ENCODE measurements at places on chromosomes 12 and 14. TPM values are rescaled to one million over a fixed set of nuclear protein-coding genes. Genes with fewer than 3 reads are reported as not detected.

- DNase-seq, result no peak
Observed at GRCh38 chr12:70165450-70165849, 77.8 kb upstream of the CNOT2 start.

- peak; percentile 23 for DNase-seq
Observed at GRCh38 chr14:64891839-64892375, 12.2 kb upstream of the SPTB start.

DNA sequence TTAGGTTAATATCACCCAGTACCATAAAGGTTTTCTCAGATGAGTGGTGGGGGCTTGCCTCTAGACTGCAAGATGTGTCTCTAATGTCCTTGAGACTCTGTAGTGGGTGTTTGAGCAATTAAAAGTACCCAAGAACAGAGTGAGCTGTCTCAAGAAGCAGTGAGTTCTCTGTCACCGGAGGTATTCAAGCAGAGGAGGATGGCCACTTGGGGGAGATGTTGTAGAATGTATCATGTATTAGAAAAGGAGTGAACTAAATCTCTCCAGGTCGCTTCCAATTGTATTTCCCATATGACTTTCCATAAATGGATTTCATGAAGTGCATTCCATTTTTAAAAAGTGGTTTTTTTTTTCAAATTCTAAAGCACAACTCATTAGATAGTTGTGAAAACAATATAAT, 35.0 kb downstream of the SLC17A8 start:
- no peak for DNase-seq

MIS18BP1 gene
- total RNA-seq, result 54.4 TPM

RIN3 gene
- 13.4 TPM for total RNA-seq

DNA sequence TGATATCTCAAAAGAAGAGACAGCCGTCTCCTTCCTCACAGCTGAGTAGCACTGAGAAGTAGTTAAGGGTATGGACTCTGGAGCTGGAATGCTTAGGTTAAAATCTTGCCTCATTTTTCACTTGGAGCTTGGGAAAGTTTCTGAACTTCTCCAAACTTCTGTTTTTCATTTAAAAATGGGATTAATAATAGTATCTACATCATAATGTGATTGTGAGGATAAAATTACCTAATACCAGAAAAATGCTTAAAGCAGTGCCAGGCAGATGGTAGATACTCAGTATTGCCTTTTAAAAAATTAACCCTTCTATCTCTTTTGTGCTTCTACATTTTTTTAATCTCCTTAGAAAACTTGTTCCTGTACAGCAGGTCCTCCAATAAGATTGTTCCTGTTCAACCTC, 63.1 kb downstream of the A2M start:
- no peak for DNase-seq

- DNase-seq, result no peak
Observed at GRCh38 chr12:10354502-10354901, 35.3 kb downstream of the KLRK1 start.

DNA sequence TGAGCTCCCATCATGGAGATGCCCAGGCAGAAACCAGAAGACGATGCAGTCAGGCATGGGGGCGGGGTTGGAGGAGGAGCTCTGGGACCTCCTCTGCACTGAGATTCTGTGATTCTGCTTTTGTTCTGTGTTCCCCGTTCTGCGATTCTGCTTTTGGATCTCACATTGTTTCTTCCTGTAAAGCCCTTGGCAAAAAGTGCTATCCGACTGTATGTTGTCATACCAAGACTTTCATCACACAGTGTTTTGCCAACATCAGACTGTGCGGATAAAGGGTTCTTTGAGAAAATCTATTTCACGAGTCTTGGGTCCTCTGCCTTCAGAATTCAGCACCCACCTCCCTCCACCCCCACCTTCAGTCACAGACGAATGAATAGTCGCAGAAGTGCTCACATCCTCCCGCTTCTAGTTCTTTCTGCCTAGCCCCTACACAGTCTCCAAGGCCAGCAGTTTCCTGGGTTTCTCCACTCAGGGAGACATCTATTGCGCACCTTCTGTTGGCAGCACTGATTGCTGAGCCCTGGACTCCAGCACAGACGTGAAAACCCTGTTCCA, 24.7 kb upstream of the PWP1 start:
- DNase-seq, result no peak

DNA sequence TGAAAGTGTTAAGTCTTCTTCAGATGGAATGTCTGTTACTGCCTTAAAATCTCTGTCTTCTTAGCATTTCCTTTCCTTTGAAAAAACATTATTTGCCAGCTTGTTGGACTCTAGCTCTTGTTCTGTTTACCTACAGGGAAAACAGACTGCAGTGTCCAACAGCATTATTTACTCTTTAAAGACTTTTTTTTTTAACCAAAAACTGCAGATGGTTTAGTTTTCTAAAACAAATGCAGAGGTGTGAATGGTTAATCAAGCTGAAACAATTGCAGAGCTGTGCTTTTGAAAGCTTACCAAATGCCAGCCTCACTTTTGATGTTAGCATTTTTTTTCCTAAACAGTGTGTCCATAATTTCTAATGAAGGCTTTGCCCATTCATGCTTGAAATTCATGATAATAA, 323.3 kb downstream of the TMEM117 start:
- no peak for DNase-seq

DNA sequence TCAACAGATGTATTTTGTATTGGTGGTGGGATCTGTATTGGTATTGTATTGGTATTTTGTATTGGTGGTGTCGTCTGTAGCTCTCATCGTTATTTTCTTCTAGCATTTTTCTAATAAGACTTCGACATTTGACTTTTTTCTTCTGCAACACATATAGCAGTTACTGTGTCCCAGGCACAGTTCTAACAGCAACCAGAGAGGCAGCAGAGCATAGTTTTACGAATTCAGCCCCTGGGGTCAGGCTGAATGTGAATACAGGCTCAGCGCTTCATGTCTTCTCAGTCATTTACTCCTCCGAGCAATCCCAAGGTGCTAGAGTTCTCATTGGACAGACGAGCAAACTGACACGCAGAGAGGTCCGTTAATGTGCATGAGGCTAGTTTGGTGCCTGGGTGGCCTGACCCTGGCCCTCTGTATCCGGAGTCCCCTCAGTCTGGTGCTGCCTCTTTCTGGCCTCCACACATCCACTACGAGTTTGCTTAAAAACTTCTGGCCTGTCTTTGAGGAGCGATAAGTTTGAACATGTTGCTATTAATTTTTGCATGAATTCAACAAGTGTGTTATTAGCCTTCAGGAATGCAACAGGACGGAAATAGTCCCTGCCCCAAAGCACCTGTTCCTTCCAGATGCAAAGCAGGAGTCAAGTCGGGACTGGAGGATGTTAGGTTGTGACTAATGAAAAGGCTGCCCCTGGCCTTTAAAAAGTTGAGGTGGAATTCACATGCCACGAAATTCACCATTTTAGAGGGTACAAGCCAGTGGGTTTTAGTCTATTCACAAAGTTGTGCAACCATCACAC, 87.0 kb downstream of the GLT1D1 start:
- no peak for DNase-seq

AQP6 gene
- not detected for total RNA-seq

DNA sequence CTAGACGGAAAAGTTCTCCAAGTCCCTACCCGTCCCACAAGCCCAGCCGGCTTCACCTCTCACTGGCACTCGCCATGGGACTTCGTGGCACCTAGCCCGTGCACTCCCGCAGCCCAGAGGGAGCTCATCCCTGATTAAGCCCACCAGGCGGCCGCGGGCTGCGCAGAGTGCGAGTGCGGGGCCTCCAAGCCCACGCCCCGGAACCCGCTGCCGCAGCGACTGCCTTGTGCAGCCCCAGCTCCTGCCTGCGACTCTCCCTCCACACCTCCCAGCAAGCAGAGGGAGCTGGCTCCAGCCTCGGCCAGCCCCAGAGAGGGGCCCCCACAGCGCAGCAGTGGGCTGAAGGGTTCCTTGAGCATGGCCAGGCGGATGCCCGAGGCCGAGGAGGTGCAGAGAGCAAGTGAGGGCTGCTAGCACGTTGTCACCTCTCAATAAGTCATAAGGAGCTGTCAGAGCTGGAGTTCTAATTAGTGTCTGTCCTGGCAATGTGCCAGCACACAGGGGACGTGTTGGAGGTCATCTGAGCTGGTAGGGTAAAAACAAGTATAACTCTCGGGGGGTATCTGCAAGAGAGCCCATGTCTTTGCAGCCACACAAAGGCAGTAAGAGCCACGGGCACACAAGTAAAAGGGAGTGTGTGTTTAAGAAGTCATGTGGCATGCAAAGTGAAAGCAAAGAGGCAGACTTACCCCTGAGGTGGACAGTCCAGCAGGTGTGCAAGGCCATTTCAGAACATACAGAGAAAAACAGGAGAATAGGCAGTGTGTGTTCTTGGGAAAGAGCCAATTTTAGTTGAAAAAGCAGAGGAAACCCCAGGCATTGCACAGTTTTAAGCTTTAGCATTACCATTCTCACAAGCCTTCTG, 27.1 kb upstream of the TMTC2 start:
- DNase-seq, result no peak

PRICKLE1 gene
- total RNA-seq, result 7.0 TPM

DNA sequence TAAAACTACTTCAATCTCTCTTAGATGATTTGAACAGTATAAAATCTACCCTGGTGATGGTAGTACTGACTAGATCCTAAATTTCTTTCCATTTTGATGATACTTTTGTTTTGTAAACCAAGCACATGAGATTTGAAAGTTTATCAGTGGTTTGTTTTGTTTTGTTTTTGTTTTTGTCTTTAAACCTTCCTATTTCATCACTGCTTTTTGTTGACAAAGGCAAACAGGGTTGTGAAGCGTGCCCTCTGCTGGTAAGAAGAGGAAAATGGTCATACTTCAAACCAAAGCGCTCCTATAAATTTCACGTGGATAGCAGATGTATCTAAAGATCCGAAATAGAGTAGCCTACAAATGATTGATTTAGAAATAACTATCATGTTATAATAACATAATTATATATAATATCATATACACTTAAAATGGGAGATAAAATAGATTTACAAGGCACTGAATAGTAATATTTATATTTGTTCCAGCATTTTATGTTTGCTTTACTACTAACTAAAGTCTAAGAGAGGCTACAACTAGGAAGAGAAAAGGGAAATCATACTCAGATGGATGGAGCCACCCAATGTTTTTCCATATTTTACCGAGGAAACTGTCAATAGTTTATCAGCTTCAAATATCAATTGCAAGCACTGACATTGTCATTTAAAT, 254.0 kb upstream of the USP15 start:
- peak; percentile 5 for DNase-seq

DNA sequence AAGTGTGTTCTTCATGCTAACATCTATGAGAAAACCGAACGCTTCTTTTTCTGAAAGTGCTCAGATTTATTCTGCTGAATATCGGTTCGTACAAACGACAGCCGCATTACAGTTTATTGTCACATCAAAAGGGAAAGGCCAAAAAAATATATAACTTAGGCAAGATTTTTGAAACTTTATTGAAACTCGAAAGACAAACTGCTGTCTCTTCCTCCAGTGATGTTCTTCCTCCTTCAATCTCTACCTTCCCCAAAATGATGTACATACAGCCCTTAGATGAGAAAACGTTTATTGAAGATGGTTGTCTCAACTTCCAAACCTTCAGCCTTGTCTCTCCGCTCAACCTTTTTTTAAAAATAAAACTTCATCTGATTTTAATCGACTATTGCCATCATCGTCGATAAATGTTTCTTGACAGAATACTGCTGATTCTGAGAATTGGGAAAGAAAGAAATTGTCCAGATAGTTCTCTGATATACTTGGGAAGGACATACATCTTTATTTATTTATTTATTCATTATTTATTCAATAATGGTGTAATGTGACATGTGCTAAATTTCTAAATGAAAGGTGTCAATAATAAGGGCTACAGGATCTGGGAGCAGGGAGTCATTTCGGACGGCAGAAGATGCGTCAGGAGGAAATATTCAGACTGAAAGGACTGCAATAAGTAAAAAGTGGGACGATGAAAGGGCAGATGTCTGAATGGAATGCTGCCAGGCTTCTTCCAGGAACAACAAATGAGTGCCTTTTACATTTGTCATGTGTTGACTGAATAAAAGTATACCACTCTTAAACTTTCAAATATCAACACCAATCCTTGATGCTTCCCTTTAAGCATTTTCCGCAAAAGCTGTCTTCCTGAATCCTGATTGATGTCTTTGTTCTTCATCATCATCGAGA, 817 bp upstream of the MDM1 start:
- no peak for DNase-seq

LMNTD1 gene
- not detected for total RNA-seq

GRCh38 chr12:22282283-22282682, 52.2 kb downstream of the ST8SIA1 start:
- DNase-seq, result no peak

DNA sequence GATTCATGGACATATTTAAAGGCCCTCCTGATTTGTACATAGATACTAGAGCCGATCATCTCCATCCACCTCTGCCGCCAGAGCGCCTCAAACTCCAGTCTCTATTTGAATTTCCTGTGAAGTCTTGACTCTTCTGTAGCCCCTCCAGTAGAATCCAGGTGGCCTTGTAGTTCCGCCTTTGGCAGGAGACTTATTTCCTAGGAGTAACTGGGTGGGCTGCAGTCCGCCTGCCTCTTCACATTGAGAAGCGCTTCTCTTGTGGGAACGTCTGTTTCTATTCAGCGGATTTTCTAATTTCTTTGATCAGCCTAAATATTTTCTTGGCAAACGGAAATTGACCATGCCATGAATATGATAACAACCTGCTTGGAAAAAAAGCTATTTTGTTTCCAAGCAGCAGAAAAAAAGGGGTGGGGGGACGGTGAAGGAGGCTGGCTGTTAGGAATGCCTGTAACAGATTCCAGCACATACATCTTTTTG, 9.0 kb upstream of the SIX1 start:
- DNase-seq, result no peak

CAPZA3 gene
- total RNA-seq, result not detected

DNA sequence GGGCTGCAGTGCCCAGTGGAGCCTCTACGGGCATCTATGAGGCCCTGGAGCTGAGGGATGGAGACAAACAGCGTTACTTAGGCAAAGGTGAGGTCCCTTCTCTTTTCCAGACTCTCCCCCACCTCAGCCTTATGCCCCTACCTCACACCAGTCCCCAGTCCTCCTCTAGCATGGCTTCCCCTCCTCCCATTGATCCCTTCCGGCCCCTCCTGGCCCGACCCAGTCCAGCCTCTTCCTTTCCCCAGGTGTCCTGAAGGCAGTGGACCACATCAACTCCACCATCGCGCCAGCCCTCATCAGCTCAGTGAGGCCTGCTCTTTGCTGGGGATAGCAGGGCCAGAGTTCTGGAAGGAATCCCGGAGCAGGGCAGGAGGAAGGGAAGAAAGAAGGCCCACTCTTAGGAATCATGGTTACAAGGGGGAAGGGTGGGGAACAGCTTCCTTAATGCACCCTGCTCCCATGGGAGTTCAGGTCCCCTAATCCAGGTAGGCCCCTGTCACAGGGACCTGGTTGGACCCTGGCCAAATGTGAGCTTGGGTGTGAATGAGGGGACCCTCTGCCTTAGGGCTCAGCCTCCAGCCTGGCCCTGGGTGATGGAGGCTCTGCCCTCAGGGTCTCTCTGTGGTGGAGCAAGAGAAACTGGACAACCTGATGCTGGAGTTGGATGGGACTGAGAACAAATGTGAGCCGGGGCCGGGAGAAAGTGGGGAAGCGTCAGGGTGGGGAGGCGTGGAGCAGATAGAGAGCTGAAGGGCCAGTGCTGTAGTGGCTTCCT, 2.2 kb downstream of the ENO2 start:
- no peak for DNase-seq
